CMK (cell line): ENCODE measurements at places on chromosomes 5 and 9.

- DNase-seq: no peak
These were observed 139.0 kb downstream of the OLFM1 start for GRCh38 chr9:135226369-135227050.

- DNase-seq: no peak
These were observed 167.8 kb downstream of the OLFM1 start for GRCh38 chr9:135255033-135255840.

DNA sequence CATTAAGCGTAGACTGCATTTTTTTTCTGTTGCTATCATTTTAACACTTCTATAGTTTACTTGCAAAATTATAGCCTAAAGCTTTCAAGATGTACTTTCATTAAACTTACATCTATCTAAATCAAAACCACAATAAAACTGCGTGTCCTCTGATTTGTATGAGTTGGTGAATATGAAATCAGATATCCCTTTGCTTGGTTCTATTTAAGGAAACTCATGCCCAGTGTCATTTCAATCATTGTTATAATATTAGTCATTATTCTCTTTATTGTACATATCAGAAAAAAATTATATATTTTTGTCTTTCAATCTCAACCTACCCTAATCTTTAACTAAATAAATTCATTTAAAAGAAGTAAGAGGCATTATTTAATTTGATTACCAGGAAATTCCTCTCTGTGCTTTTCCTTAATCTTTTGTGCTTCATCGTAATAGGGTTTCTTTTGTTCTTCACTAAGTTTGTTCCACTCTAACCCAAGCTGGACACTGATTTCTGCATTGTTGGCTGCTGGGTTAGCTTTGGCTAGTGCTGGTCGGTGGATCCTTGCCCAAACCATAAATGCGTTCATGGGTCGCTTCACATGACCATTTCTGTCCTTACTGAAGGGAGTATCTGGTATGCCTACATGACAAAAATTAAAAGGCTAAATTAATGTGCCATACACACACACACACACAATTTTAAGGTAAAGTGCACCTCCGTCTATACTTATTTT is 3.8 kb downstream of the SOX30 start:
- DNase-seq: no peak

GRCh38 chr9:95280745-95281144 is 36.8 kb downstream of the FANCC start:
- DNase-seq: no peak

GRCh38 chr5:80975065-80975464 is 14.9 kb downstream of the RASGRF2 start:
- no peak for DNase-seq

DNA sequence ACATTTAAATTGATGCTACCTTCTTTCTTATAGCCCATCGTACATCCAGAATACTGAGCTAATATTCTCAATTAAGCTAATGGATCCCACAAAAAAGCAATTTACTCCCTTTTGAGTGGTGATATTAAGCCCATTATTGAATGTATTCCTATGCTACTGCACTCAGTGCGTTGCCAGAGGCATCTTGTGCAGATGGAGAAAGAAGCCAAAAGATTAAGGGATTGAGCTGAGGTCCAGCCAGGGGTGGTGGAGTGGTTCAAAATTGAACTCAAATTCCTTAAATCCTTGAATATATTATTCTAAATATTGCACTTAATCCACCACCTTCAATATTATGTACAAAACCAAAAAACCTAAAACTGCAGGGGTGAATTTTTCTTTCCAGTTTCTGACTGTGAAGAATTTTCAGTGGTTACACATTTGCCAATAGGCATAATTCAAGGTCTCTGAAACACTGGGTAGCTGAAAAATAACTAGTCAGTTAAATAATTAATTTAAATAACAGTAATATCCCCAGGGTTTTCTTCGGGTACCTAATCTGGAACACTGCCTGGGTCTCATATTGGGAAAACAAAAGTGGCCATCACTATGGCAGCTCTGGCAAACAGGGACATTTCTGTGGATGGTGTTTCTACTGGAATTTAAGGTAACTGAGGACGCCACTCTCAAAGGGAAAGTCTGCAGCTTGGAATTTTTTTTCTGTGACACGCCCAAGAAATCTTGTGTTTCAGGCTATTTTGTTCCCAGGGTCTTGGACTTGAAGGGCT is 6.2 kb upstream of the LIFR start:
- no peak for DNase-seq

DNA sequence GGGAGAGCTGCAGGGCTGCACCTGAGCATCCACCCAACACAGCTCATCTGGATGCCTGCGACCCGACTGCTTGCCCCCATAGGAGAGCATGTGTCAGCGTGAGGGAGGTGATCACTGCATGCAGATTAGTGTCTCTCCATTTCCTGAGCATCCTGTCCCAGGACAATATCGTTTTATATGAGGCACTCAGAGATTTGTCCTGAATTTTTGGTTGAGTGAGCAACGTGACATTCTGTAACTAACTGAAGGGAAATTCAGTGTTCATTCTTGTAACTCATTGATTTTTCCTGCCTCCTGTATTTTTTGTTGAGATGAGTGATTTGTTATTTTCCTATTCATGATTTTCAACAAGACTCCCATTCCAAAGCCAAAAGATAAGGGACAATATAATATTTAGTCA is 20.7 kb upstream of the ANKRD34B start:
- DNase-seq: no peak
